Amniotic stem cell (primary cell): ENCODE measurements at places on chromosomes 3 and 15.

DNA sequence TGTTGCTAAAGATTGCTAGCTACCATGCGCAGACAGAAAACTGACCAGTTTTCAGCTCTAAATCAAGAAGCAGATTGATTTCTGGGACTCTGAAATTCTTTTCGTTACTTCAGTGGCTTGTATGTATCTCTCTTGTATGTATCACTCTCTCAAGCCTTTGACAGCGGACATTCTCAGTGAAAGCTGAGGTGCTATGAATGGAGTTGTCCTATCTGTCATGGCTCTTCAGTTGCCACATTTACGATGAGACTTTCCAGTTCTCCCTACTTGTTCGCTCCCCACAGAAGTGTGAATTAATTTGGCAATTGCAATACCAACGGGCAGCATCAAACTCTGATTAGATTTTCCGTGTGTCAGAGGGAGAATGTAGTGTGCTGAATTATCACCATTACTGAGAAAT lies 432.4 kb downstream of the GRM7 start:
- no peak for DNase-seq

- no peak for DNase-seq
These were observed 4.6 kb upstream of the RUVBL1 start for GRCh38 chr3:128128251-128128650.

- DNase-seq, result peak; percentile 77
These were observed 45.6 kb upstream of the FSTL1 start for GRCh38 chr3:120496278-120497002.

- DNase-seq, result no peak
These were observed 28.6 kb downstream of the FAM174B start for GRCh38 chr15:92627014-92627413.

DNA sequence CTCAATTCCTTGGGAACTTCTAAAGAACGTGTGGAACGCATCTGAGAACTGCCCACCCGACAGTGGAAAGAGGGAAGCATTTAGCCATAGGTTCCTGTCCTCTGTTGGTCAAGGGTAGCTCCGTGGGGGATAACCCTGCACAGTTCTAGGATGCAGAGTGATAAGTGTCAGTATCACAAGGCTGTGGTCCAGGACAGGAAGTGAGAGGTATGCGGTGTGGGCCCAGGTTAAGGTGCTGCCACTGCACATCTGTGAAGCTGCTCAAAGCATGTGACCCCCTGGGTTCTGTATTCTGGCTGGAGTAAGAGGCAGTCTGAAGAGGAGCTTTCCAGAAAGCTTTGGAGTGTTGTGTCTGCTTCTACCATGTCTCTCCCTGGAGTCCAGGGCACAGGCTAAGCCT lies 51.7 kb upstream of the HES1 start:
- no peak for DNase-seq
